ENCODE measurements at places on chromosomes 16 and 17.

DNA sequence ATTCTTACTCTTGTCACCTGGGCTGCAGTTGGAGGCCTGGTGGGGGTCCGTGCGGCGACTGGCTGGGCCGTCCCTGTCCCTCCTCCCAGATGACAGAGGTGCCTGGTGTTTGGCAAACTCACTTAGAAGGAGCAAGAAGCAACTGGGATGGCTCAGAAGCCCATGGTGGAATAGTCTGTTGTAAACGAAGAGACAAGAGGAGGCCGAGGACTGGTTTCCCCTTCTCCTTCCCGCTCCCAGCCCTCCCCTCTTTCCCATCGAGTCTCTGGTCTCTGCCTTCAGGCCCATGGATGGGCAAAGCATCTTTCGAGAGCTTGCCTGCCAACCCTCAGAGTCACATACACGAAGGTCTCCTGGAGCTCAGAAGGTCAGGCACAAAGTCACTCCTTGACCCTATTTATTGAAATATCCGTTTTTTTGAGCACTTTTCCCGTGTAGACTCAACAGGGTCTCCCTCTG lies 364.4 kb downstream of the SEC14L1 start:
- DNase-seq, result no peak

DNA sequence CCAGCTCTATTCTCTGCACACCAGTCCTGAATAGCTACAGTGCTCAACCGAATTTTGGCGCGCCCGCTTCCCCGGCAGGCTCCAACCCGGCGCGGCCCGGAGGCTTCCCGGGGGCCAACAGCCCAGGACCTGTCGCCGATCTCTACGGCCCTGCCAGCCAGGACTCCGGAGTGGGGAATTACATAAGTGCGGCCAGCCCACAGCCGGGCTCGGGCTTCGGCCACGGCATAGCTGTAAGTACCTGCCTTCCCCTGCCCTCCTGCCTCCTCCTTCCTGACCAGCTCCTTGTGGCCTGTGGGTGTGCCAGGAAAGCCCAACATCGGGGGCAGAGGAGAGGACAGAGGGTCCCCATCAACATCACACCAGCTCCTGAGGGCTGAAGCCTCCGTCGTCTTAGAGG lies 70.2 kb downstream of the CCDC182 start:
- no peak for DNase-seq

DNA sequence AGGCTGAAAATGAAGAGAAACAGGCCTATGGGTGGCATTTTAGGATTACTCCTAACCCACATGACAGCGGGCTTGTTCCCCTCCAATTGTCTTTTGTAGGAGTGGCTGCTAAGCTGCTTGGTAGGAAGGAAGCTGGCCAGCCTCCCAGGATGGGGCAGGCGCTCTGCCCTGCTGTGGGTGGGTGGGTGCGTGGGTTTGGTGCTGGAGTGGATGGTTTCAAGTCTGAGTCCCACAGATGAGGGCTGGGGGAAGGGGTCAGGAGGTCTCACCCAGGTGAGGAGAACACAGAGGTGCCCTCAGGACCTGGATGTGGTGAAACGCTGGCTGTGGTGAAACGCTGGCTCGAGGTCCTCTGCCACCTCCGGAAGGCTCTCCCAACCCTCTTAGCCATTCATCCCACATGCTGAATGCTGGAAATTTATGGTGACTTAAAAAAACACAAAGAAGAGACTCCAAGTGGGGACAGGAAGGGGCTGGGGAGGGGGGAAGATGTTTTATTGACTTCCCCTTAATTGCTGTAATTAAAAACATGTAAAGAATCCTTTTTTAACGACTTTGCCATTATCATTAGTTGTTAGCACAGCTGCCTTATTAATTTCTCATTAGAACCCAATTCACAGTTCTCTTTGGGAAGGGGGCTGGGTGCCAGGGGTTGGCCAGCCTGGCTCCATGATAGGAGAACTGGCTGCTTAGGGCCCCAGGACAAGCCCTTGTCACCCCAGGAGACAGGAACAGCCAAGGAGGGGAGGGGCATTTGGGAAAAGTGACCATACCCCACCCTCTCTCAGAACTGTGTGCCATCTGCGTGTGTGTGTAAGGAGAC lies 153.5 kb upstream of the CDC42EP4 start:
- DNase-seq, result no peak

GRCh38 chr16:52227851-52228250 lies 319.1 kb downstream of the TOX3 start:
- no peak for DNase-seq

DNA sequence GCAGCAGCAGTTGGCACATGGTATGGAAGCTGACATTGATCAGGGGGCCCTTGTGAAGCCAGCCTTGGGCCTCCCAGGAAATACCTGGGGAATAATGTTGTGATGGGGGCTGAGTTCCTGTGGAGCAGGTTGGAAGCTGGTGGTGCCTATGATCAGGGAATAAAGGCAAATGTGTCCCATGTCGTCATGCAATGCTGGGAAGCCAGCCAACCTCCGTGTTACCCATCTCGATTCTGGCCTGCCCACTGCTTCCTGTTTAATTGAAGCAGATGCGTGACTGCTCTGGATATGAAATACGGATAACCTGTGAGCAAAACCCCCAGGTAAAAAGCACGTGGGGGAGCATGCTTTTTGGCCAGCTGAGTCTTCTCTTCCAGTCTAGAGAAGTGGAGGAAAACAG lies 580.4 kb upstream of the HSBP1 start:
- DNase-seq, result no peak
